HEK293T (cell line): ENCODE measurements at places on chromosomes 6 and 20.

GRCh38 chr6:144295211-144295610 lies 10.1 kb downstream of the UTRN start:
- DNase-seq: no peak

DNA sequence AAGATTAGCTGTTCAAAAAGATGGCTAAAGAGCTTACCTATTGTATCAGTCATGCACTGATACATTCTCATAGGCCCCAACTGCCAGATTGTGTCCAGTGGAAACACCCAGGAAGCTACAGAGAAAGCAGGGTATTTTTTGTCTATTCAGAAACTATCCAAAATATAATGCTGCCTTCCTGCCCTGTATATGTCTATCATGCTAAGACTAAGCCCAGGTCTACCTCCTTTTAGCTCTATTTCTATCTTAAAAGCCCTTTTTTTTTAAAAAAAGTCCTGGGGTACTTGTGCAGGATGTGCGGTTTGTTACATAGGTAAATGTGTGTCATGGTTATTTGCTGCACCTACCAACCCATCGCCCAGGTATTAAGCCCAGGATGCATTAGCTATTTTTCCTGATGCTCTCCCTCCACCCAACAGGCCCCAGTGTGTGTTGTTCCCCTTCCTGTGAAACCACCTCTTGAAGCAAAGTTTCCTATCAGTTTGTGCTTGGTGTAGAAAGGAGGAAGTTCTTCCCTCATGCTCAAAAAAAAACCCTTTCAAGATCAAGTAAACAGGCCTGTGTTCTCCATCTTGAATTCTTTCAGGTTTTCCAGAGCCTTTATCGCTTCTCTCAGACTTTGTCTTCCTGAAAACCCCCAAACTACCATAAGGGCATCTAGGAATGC lies 514 bp downstream of the DEFB129 start:
- no peak for DNase-seq

- DNase-seq: no peak
Measured at GRCh38 chr6:126516411-126516810, 176.5 kb downstream of the CENPW start.

DNA sequence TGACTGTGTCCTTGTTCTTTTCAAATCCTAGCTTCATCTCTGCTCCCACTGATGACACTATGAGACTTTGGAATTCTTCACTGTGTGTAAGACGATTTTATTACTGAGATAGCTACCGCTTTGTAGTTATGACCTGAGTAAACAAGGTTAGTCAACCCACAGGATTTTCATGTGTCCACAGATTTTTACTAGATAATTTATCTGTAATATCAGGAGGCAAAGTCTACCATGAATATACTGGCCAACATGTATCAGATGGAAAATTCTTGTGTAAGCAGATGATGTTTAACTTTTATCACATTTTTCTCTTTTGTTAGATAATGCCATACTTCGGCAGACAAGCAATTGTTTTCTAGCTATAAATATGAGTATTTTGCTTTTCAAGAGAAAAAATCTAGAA lies 119.8 kb downstream of the SGK1 start:
- DNase-seq: no peak

GRCh38 chr6:72650081-72650745 lies 28.3 kb downstream of the KCNQ5 start:
- DNase-seq: no peak

DNA sequence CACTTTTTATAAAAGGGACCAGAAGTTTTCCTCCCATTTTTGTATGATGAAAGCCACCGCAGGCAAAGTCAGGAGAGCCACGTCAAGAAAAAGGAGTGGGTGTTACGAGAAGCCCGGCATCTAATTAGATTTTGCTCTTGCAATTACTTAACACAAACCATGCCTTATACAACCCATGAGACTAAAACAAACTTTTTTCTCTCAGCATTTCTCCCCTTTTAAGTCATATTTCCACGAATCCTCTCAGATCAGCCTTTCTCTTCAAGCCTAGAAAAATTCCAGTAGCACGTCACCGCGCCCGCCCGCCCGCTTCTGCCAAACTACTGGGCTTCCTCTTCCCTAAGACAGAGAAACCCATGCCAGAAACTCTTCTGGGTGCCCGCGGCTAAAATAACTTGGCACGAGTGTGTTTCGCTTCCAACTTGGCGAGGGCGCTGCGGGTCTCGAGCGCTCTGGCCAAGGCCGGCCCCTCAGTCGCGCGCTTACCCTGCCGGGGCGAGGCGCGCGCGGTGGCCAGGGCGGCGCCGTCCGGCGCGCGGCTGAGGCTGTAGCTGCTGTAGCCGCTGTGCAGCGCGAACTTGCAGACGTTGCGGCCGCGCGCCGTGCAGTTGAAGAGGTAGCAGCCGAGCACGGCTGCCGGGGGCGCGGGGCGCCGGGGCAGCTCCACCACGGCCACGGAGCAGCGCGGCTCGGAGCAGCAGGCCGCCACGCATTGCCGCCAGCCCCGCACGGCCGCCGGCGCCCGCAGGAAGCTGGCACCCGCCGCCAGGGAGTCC lies 1.0 kb downstream of the LRP11 start:
- peak; percentile 64 for DNase-seq

- DNase-seq: no peak
Measured at GRCh38 chr6:144311361-144311760, 26.2 kb downstream of the UTRN start.
